ENCODE measurements at places on chromosomes 12 and 14.

DNA sequence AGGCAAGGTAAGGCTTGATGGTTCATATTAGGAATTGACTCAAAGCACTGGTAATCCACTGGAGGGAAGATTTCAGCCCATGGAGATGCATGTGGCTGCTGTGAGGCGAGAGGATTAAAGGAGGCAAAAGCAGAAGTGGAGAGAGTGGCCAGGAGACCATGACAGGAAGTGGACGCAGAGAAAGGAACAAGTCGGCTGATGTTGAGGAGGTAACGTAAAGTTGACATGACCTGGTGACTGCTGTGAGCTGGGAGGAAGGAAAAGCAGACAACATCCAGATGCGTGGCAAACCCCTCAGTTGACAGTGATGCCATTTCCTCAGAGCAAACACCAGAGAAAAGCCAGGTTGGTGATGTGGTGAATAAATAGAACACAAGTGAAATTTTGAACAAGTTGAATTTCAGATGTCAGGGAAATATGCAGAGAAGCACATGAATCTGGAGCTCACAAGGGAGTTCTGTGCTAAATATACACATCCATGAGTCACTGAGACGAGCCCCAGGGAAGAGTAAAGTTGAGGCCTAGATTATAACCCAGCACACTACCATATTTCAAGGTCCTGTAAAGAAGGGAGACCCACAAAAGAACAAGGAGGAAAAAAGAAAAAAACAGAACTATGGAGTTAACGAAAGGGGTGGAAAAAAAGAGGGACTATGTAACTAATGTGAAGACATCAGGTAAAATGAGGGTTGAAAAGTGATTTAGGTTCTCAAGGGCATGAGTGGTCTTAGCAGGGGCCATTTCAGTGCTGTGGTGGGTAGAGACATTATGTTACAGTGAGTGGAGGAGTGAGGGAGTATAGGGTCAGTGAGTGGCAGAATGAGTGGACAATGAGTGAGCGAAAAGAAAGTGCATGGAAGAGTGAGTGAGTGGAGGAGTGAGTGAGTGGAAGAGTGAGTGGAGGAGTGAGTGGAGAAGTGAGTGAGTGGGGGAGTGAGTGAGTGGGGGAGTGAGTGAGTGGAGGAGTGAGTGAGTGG is 61.6 kb upstream of the GZMB start:
- DNase-seq, result no peak

DNA sequence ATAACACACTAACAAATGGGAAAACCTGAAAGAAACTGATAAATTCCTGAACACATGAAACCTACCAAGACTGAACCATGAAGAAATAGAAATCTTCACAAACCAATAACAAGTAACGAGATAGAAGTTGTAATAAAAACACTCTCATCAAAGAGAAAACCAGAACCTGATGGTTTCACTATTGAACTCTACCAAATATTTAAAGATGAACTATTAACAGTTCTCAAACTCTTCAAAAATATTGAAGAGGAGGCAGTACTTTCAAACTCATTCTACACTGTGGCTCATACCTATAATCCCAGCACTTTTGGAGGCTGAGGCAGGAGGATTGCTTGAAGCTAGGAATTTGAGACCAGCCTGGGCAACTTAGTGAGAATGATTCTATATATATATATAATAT is 48.4 kb upstream of the TMTC2 start:
- no peak for DNase-seq

GRCh38 chr12:82124711-82125380 is 233.3 kb downstream of the CCDC59 start:
- no peak for DNase-seq

DNA sequence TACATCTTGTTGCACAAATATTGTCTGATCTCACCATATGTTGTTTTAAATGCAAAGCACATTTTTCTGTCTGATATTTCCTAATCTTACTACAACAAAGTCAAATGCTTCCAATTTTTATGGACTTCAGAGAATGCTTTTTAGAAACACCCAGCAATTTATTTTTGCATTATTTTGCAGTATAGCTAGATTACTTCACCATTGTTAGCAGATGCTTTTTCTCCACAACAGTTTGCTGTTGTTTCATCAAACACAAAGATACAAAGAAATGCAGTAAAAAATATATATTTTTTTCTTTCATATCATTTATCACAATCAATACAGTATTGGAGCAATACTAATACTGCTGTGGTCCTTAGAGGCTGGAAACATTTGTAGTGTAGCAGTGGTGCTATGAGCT is 674.4 kb downstream of the TMTC2 start:
- no peak for DNase-seq

DNA sequence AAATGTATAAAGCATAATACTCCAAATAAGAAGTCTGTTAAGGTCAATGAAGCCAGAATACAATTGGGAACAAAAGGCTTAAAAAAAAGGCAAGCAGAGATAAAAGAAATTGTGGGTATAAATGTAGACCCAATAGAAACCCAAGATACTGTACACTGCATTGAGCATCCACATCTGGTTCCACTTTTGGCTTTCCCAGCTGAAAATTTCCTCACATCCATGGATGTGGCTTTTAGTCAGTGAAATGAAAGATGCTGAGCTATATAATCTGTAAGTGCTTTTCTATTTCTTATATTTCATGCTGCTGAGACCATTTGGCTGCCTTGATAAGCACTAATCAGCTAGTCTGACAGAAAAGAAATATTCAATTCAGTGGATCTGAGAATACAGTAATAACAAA is 83.5 kb downstream of the PTPRR start:
- no peak for DNase-seq

- peak; percentile 77 for DNase-seq
These were observed at the start of gene C2CD5 for GRCh38 chr12:22544038-22544979. Gene C2CD5 (minus strand): TSS chr12:22544542. CDS start chr12:22544150, 392 bp downstream.

- no peak for DNase-seq
These were observed 9.2 kb downstream of the SOS2 start for GRCh38 chr14:50222055-50222613.

- DNase-seq, result no peak
These were observed 2.7 kb downstream of the TTC6 start for GRCh38 chr14:37597914-37598746.

- no peak for DNase-seq
These were observed 25.3 kb downstream of the JDP2 start for GRCh38 chr14:75452900-75453816.

- no peak for DNase-seq
These were observed 81.9 kb upstream of the GTF2A1 start for GRCh38 chr14:81302638-81303037.

GRCh38 chr12:6205144-6205539 is 4.9 kb downstream of the CD9 start:
- no peak for DNase-seq

- DNase-seq, result no peak
These were observed 24.3 kb downstream of the SPTSSA start for GRCh38 chr14:34437729-34438080.

DNA sequence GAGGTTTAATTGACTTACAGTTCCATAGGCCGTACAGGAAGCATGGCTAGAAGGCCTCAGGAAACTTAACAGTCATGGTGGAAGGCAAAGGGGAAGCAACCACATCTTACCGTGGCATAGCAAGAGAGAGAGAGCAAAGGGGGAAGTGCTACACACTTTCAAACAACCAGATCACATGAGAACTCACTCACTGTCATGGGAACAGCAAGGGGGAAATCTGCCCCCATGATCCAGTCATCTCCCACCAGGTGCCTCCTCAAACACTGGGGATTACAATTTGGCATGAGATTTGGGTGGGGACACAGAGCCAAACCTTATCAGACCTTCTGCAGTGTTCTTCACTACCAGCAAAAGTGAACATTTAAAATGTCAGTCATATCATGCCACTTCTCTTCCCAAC is 58.9 kb downstream of the USP15 start:
- no peak for DNase-seq

DNA sequence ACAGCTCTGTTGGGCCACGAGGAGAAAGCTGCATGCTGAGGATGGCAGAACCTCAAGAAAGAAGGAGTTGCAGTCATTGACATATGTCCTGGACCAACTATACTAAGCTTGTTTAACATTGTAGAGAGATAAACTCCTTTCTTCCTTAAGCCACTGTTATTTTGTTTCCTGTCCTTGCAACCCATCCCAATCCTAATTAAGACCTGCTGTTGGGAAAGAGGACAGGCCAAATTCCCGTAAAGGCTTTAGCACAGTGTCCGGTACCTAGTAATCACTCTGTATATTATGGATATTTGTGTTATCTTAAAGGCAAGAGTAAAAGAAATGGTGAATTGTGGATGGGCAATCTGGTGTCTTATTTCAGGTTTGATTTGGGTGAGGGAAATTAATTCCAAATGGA is 53.5 kb upstream of the WSCD2 start:
- no peak for DNase-seq

DNA sequence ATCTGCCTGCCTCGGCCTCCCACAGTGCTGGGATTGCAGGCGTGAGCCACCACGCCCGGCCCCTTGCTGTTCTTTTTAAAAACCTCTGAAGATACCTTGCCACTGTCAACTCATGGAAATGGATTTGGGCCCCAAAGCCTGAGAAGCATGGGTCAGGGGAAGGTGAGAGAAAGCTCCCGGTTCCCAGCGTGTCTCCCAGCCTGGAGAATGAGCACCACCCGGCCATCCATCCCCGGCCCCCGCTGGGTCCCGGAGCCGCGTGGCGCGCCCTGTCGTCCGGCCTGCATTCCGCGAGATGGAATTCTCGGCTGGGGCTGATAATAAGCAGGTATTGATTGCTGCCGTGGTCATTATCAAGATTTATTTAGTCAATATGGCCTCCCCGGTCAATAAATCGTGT is 126.5 kb upstream of the MYL2 start:
- DNase-seq, result no peak

DNA sequence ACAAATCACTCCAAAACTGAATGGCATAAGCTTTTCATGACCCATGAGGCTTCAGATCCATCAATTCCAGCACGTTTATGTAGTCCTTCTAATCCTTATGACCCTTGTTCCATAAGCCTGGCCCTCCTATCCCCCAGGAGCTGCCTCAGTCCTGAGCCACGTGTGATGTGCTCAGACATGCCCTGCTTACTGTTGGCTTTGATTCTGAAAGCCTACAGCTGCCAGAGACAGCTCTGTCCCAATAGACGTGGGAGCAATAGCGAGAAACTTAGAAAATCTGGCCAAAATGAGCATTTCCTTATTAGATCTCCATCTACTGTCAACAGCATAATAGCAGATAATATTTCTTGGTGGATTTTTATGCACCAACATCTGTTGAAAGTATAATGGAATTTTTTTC is 33.2 kb downstream of the DUSP6 start:
- DNase-seq, result no peak

DNA sequence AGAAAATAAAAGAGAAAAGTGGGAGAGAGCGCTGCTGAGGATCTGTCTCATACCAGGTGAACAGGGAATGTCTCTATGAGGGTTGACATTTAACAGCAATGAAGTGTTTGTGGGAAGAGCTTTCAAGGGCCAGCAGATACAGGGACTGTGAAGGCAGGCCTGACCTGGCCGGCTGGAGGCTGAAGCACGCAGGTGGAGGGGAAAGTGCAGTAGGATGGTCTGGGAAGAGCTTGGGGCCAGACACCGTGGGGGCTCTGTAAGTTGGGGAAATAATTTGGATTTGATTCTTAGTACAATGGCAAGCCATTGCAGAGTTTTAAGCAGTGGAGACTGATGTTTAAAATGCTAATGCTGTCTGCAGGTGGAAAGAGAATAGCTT is 23.8 kb upstream of the DHRS2 start:
- DNase-seq, result no peak

DNA sequence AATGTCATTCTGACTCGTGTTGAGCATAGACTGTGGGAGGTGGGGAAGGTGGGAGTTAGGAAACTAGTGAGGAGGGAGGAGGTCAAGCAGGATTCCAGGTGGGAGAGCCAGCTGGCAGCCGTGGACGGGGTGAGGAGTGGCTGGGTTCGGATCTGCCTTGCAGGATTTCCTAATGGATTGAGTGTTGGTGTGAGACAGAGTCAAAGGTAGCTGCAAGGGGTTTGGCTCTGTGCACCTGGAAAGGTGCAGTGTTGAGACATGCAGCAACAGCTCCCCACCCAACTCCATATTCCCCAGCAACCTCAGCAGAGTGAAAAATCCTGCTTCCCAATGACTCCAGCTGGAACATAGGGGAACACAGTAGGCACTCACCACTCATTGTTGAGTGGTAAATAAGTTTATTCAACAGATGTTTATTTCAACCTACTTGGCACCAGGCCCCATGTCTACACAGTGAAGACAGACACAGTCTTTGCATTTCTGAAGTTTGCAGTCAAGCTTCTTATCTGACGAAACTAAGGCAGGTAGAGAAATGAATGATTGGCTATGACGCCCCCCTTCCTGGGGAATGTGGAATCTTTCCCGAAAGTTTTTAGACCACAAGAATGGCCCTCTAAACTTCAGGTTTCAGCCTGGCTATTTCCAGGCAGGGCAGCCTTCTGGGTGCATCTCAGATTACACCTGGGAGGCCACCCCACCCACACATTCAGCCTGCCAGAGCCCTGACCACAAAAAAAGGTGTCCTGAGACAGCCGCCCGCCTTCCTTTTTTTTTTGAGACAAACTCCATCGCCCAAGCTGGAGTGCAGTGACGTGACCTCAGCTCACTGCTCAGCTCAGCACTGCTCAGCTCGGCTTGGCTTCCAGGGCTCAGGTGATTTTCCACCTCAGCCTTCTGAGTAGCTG is 37.9 kb upstream of the PLEKHG6 start:
- no peak for DNase-seq

GRCh38 chr14:52064174-52064573 is 4.7 kb downstream of the NID2 start:
- no peak for DNase-seq

DNA sequence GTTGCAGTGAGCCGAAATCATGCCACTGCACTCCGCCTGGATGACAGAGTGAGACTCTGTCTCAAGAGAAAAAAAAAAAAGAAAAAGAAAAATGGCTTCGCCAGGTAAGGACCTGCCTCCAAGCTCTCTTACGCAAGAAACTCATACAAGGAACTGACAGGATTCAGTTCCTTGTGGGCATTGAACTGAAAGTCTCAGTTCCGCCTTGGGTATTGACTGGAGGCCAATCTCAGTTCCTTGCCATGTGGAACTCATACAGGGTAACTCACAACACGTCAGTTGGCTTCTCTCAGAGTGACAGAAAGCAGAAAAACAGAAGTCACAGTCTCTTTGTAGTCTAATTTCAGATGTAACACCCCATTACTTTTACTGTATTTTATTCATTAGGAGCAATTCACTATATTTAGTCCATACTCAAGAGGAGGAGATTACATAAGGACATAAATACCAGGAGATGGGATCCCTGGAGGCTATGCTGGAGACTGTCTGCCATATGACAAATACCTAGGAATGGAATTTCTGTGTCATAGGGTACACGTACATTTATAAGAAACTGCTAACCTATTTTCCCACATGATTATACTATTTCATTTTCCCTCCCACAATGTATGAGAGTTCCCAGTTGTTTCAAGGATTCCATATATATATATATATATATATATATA is 11.4 kb upstream of the NOPCHAP1 start:
- DNase-seq, result no peak

GRCh38 chr12:8123124-8123912 is at the start of gene CLEC4A:
Gene CLEC4A (plus strand): TSS chr12:8123617. CDS start chr12:8123879, 262 bp downstream.
- no peak for DNase-seq

DNA sequence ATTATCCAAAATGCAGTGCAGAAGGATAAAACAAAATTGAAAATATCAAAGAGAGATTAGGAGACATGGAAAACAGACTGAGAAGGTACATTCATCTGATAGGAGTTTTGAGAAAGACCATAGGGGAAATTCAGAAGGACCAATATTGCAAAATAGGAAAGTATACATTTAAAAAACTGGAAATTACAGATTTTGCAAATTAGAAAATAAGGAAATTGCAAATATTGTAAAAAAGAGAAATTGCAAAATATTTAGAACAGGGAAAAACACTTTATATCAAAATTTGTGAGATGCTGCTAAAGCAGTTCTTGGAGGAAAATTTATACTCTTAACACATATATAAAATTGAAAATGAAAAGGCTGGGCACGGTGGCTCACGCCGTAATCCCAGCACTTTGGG is 192.5 kb downstream of the FBXL14 start:
- DNase-seq, result no peak
